NCI-H1417 treated with DMSO at 0.1 percent for 48 hours (cell line): ENCODE measurements at places on chromosomes 6 and 20.

DNA sequence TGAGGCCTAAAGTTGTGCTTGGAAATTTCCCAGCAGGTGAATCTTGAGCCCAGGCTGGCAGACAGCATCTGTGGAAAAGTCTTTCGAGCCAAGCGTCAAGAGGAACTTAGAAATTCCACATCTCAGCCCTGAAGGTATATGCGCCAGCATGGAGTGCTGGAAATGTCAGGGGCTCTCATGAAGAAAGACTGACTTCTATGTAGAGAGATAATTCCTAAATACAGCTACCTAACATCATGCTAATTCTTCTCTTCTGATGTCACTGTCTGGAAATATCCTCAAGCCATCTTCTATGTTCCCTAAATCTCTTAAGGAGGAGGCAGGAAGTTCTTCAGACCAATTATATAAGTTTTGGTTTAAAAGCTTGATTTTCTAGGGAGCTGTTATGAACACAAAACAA is 492.4 kb upstream of the MARCKS start:
- no peak for DNase-seq

GRCh38 chr6:90008189-90008907 is 114.1 kb downstream of the GJA10 start:
- no peak for DNase-seq

- DNase-seq = no peak
Observed at GRCh38 chr6:45901767-45902650, 113.7 kb downstream of the CLIC5 start.

DNA sequence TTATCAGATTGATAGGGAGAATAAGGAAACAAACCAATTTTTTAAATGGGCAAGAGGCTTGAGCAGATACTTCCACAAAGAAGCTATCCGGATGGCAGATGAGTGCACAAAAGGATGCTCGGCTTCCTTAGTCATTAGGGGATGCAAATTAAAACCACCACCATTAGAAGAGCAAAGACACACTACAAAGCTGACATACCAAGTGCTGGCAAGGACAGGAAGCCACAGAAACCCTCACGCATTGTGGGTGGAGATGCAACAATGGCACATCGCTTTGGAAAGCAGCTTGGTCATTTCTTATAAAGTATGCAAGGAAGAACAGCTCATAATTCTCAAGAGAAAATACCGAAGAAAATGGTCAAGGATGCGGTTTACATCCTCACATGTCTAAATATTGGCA is 19.8 kb downstream of the BFSP1 start:
- no peak for DNase-seq

GRCh38 chr6:145428706-145429105 is 306.6 kb downstream of the EPM2A start:
- DNase-seq = no peak

GRCh38 chr6:118656847-118657451 is 5.6 kb upstream of the CEP85L start:
- DNase-seq = no peak

DNA sequence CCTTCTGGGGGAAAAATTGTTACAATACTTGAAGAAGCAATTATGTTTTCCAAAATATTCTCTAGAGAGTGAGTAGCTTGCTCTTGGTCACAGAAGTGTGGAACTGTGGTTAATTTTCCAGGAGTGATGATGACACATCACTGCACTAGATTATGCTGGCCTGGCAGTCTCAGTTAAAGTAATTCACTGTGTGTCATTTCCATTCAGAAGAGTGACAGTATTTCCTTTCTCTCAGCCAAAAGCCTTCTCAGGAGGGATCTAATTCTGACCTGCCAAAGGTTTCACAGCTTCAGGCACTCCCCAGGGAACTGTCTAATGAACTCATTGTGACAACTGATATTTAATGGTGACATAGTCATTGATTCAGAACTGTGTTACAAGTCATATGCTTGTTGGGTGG is 517.5 kb downstream of the TBC1D32 start:
- DNase-seq = no peak

GRCh38 chr6:108741331-108741989 is 106.8 kb upstream of the ARMC2 start:
- DNase-seq = no peak

- no peak for DNase-seq
Observed at GRCh38 chr20:48653706-48654051, 174.1 kb downstream of the PREX1 start.

GRCh38 chr6:71289039-71289801 is 609 bp downstream of the OGFRL1 start:
- DNase-seq = no peak

DNA sequence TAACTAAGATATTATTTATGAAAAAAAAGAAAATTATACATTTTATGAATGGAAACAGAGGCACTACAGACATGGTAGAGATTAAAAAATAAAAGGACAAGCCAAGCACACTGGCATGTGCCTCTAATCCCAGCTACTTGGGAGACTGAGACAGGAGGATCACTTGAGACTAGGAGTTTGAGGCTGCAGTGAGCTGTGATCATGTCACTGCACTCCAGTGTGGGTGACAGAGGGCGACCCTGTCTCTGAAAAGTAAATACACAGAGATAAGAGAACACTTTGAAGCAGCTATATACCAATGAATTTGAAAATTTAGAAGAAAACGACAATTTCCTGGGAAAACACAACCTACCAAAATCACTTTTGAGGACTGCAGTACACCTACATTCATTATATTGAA is 47.4 kb upstream of the TFAP2C start:
- DNase-seq = no peak

DNA sequence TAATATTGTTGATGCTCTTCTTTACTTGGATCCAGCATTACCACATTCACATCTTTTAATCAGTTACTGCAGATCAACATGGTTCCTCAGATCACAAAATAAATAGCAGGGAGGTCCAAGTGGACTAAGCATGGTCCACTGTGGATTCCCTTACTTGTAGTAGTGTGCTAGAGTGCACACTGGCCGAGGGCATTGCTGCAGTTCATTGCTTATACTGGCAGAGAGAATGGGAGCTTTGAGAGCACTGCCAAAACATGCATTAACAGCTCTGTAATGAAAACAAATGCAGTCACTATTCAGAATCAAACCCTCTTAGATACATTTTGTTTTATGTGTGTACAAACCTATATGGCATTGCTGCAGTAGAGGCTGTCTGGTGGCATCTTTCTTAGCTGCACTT is 471.5 kb downstream of the CD109 start:
- no peak for DNase-seq

GRCh38 chr6:146650799-146651481 is 52.2 kb downstream of the ADGB start:
- no peak for DNase-seq

DNA sequence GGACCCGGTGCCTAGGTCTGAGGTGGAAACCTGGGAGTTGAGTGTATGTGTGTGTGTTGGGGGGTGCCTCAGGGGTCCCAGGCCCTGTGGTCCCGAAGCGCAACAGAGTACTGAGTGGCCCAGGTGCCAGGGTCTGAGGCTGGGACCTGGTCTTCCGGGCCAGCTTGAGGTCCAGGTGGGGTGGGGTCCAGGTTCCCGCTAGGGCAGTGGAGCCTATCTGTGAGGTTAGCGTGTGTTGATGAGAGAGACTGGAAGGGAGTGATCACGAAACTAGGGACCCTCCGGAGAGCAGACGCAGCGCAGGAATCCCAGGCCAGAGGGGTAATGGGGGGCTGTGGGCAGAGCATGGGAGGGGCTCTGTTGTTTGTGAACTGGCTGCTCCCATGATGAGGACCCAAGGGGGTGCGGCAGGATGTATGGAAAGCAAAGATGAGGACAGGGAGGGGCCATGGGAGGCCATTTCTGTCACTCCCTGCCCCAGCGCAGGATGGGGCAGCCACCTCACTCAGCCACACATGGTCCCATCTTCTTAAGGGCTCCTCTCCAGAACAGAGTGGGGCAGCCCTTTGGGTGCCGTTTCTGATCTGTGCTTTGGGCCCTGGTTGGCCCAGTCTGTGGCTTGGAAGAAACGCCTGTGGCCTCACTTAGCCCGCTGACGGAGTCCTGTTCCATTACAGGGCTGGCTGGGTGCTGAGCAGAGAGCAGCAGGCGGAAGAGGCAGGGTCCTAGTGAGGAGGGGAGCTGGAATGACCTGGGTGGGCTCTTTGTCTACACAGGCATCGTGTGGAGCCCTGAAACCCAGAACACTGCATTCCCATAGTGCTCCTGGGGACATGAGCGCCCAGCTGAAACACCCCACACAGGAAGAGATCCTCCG is 872 bp downstream of the HSPA12B start:
- no peak for DNase-seq

GRCh38 chr6:159654483-159655098 is 38.5 kb downstream of the SOD2 start:
- DNase-seq = no peak

DNA sequence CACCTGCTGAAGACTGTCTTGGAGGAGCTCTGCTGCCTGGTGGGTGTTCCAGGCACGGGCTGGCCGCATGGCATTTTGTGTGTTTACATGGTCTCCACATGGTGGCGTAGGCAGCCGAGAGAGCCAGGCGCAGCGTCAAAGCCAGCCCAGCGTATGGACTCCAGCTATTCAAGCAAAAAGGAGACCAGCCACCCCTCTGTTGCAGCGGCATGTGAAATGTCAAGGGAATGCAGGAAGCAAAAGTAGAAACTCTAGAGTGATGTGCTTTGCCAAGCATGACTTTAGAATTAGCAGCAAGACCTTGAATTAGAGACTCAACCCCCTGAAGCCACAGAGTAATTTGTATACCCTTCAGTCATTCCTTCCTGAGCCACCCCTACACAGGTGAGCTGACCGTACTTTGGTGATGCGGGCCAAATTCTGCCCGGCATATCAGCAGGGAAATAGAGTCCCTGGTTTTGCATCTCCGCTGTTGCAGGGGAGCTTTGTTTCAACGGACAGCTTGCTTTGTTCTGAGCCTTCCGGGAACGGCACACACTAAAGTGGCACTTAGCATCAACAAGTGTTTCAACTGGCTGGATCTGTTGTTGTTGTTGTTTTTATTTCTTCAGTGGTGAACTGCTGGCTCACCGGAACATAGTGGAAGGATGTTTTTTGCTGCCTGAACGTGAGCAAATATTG is 48.5 kb downstream of the FNDC1 start:
- DNase-seq = no peak

DNA sequence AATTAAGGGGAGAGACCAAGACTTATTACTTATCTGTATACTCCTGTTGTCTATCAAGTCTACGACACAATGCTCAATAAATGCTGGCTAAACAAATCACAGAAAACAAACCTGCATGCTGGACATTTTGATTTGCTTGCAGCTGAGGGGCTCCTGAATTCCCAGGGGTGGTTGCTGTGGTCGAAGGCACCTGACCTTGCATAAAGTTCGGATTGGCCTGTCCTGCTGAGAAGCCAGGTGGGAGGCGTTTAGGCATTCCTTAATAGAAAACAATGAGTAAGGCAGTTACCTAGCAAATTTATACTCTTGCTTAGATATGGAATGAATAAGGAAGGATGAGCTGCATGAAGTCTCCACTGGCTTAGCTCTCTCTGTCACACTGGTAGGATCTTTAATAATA is 50.5 kb downstream of the TP53INP2 start:
- DNase-seq = no peak

GRCh38 chr6:125853756-125854155 is 63.0 kb downstream of the NCOA7 start:
- DNase-seq = no peak

- no peak for DNase-seq
Observed at GRCh38 chr6:43575105-43575771, 600 bp downstream of the XPO5 start.

DNA sequence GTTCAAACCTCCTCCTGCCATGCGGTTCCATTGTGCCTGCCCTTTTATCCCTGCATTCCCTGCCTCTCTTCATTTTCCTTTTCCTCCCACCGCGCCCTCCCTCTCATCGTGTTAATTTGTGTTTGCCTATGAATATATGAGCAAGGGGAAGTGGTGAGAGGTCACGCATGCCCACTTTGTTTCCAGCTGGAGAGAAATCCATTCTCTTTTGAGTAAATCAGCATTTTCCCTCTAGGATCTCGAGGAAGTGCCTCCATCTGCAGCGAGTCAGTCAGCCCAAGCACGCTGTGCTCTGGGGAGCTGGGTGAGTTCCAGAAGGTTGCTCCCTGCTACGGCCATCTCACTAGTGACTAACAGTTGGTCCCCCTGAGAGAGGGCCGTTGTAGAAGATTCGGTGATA is 42.9 kb downstream of the CDH26 start:
- DNase-seq = peak; percentile 63

GRCh38 chr6:67640484-67640883 is 994.6 kb upstream of the ADGRB3 start:
- DNase-seq = no peak

- no peak for DNase-seq
Observed at GRCh38 chr6:120584111-120584760, 750.0 kb downstream of the TBC1D32 start.

DNA sequence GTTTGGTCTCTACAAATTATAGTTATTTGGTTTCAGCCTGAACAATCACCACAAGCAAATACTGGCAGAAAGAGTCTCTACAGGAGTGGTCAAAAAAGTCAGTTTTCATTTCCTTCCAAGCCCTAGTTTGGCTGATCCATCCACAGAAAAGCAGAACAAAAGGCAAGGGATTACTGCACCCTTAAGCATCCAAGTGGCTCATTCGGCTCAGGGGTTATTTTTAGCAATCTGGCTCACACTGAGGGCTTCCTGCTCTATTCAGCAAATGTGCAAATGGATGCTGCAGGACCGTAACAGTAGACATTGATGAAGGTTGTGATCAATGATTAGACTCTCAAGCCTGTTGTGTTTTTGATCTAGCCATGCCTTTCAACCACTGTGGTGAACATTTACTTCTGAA is 62.2 kb upstream of the FABP7 start:
- DNase-seq = no peak

- DNase-seq = no peak
Observed at GRCh38 chr20:53831812-53832211, 238.2 kb upstream of the ZNF217 start.

- no peak for DNase-seq
Observed at GRCh38 chr6:120965814-120966213, 368.5 kb downstream of the TBC1D32 start.

DNA sequence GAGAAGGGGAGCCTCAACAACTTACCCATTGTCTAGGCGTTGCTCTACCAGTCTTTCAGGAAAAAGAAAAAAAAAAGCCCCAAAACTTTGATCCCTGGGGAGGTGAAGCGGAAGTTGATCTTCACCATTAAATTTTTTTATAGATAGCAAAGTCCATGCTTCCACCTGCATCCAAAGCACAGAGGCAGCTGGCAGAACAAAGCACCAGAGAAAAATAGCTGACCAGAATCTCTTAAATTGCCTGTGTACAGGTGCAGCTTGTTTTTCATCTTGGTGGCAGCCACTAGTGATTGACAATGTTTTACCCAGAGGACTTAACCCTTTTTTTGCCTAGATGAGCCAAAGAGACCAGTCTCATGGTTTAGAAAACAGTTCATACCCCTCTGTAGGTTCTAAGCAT is 86.0 kb downstream of the MYB start:
- DNase-seq = peak; percentile 78

- no peak for DNase-seq
Observed at GRCh38 chr6:116409756-116410155, 39.0 kb downstream of the DSE start.

GRCh38 chr20:52103913-52104545 is 87.5 kb downstream of the ZFP64 start:
- DNase-seq = no peak

GRCh38 chr6:44373051-44373450 is 14.5 kb upstream of the CDC5L start:
- DNase-seq = no peak

GRCh38 chr20:703426-703825 is 27.8 kb upstream of the SCRT2 start:
- no peak for DNase-seq

- DNase-seq = no peak
Observed at GRCh38 chr6:49923826-49924225, 40.1 kb downstream of the DEFB114 start.
